Frontal cortex (tissue), 4 donors: ENCODE measurements at places on chromosomes 7 and 10.
A peak's percentile ranks its signal among the peaks of the same experiment; 100 is the strongest.

GRCh38 chr7:37675749-37676148 is 7.8 kb upstream of the GPR141 start:
- DNase-seq = no peak

DNA sequence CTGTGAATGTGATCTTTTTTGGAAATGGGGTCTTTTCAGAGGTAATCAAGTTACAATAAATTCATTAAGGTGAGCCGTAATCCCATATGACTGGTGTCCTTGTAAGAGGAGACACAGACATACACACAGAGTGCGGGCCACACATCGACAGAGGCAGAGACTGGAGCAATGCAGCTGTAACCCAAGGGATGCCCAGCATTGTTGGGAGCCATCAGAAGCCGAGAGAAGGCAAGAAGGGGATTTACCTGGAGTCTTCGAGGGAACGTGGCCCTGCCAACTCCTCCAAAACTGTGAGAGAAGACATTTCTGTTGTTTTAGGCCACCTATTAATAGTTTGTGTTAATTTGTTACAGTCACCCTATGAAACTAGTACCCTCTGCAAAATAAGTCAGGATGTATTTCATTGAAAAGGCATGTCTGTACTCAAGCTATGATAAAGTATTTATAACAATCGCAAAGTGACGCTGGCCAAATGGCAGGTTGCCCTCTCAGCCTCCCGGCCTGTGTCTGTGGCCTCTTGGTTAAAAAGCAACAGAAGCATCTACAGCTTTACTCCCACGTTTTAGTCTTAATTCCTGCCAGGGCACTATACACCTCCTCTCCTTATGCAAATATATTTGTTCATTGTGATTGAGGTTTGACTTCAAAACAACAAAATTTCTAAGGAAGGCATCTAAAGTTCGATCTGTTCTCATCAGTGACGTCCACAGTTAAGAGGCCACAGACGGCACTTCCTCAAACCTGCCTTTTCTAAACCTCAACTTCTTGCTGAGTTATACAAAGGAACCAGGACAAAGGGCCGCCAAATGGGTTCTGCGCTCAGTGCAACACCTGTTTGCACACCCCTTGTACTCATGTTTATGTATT is 46.8 kb downstream of the HIPK2 start:
- no peak for DNase-seq

DNA sequence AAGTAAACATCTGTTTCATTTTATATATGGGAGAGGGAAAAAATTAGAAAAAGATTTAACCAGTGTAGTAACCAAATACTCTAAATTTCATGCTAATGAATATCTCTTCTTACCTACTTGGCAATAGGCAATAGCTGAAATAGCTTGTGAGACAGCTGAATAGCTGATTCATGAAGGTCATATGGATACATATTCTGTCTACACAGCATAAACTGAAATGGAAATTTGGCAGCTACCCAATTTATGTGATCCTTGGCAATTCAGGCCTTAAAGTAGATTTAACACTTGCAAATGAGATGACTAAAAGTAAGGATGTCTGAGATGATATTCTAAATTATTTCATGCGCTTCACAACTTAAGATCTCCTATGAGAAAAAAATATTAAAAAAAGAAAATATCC is 261.2 kb upstream of the SEMA3A start:
- DNase-seq = no peak

GRCh38 chr7:140726281-140726680 is 29.8 kb downstream of the NDUFB2 start:
- DNase-seq = no peak

DNA sequence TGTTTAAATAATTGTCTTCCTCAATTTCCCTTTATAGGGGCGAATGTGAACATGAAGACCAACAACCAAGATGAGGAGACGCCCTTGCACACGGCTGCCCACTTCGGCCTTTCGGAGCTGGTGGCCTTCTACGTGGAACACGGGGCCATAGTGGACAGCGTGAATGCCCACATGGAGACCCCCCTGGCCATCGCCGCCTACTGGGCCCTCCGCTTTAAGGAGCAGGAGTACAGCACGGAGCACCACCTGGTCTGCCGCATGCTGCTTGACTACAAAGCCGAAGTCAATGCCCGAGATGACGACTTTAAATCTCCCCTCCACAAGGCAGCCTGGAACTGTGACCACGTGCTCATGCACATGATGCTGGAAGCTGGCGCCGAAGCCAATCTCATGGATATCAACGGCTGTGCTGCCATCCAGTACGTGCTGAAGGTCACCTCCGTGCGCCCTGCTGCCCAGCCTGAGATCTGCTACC is 42.1 kb downstream of the ASB4 start:
- no peak for DNase-seq

- DNase-seq = no peak
These were observed 34.9 kb downstream of the COA1 start for GRCh38 chr7:43694399-43694748.

DNA sequence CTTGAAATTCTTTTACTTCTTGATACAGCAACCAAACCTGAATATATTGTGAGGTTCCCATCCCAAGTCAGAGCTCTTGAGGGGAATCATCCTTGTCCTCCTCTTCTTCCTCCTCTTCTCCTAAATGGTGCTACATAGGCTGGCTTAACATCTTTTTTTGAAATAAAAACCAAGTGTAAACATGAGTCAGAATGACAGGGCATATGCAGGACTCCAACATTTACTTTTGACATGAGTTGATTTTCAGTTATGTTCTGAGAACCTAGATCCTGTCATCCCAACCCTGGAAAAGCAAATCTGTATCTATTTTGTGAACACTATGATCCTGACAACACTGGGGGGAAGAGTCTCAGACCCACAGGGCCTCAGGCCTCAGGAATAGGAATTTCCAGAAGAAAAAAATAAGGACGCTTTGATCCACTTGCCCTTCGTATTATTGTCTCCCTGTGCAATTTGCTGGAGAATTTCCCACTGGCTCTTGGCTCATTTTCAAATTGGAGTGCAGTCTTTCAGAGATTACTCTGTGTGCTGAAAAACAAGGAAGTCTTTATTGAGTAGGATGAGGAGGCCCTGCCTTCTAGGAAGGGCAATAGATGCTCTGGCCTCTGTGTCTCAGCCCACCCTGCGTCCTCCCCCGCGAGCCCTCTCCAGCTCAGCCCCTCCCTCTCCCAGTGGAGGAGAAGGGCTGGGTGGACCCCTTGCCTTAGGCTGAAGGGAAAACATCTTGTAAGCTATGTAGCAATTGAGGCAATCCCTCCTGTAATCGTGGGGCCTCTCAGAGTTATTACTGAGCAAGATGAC is 121.6 kb downstream of the CREB5 start:
- peak; percentile 34 for DNase-seq

GRCh38 chr7:95584769-95585425 is 11.4 kb downstream of the PDK4 start:
- DNase-seq = no peak
